Epithelial cell of proximal tubule (primary cell): ENCODE measurements at places on chromosomes 1 and 21.

- DNase-seq, result no peak
These were observed 55.4 kb downstream of the UBIAD1 start for GRCh38 chr1:11328444-11328843.

- DNase-seq, result no peak
These were observed 28.7 kb upstream of the CRNN start for GRCh38 chr1:152442765-152443164.

GRCh38 chr1:12075195-12076114 is 12.4 kb downstream of the TNFRSF8 start:
- DNase-seq, result peak; percentile 23

DNA sequence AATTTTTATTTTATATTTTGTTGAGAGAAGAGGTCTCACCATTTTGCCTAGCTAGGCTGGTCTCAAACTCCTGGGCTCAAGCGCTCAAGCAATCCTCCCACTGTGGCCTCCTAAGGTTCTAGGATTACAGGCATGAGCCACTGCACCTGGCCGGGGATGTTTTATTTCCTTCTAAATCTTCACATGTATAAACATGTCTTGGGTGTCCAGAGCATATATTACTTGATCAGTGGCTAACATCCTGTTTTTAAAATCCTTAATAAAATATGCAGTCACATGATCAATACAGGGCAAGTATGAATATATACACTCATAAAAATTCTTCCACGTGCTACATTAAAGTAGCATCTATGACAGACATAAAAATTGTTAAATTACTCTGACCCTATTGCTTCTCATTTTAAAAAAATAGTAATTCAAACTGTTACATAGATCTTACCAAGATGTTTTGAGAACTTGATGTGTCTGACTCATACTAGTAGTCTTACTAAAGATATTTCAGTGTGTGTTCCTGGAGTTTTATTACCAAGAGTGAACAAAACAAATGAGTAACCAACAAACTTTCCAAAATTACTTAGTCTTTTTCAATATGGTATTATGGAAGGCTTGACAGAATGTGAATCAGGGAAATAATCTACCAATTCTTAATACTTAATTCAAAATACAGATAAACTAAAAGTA is 222.5 kb downstream of the SLC45A1 start:
- DNase-seq, result no peak

- no peak for DNase-seq
These were observed 7.5 kb upstream of the ZNF648 start for GRCh38 chr1:182069028-182069466.
